ENCODE measurements at places on chromosomes 13 and 19.

DNA sequence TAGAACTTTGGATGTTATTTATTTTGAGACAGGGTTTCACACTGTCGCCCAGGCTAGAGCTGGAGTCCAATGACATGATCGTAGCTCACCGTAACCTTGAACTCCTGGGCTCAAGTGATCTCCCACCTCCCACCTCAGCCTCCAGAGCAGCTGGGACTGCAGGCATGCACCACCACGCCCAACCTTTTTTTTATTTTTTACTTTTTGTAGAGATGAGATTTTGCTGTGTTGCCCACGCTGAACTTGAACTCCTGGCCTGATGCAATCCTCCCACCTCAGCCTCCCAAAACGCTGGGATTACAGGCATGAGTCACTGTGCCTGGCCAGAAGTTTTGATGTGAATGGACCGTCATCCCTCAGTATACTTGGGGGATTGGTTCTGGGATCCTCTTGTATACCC lies 13.7 kb downstream of the ANKRD27 start:
- DNase-seq, result no peak

DNA sequence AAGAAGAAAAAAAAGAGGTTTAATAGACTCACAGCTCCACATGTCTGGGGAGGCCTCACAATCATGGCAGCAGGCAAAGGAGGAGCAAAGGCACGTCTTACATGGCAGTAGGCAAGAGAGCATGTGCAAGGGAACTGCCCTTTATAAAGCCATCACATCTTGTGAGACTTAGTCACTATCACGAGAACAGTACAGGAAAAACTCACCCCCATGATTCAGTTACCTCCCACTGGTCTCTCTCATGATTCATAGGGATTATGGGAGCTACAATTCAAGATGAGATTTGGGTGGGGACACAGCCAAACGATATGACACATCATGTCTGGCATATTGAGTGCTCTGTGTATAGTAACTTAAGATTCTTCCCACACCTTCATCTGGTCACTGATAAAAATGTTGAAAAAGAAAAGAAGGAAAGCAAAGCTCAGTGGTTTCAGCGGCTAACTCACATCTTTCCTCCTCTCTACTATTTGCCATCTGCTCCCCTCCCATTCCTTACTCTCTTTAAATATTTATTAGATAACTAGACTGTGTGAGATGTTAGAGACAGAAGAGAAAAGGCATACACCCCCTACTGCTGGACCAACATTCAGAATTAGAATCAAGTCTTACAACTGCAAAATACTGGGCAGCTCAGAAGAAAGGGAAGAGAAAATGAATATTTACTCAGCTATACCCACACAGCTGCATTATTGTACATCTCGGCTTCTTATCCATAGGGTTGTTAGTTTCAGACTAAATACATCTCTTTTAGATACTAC lies 60.1 kb upstream of the AKAP11 start:
- DNase-seq, result no peak

DNA sequence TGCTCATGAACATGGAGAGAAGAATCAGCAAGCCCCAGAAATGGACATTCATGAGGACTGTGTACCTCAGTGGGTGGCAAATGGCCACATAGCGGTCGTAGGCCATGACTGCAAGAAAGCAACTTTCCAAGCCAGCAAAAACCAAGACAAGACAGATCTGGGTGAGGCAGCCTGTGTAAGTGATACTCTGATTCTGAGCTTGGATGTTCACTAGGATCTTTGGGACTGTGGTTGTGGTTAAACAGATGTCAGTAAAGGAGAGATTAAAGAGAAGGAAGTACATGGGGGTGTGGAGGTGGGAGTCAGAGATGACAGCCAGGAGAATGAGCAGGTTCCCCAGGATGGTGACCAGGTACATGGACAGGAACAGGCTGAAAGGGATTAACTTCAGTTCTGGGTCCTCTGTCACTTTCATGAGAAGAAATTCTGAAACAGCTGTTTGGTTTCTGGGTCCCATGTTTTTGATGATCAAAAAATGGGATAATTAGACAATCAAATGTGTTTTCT lies at the start of gene OR7G1:
Gene OR7G1 (minus strand): TSS at position 457 of the 507 bp plus-strand sequence. CDS start 0 bp downstream, at position 457.
- DNase-seq, result no peak

- DNase-seq, result no peak
These were observed 111.0 kb downstream of the HSPH1 start for GRCh38 chr13:31050486-31051400.

GRCh38 chr19:9552536-9553274 lies 14.3 kb upstream of the ZNF426 start:
- no peak for DNase-seq

GRCh38 chr13:105952973-105953290 lies 582.5 kb downstream of the EFNB2 start:
- DNase-seq, result no peak

DNA sequence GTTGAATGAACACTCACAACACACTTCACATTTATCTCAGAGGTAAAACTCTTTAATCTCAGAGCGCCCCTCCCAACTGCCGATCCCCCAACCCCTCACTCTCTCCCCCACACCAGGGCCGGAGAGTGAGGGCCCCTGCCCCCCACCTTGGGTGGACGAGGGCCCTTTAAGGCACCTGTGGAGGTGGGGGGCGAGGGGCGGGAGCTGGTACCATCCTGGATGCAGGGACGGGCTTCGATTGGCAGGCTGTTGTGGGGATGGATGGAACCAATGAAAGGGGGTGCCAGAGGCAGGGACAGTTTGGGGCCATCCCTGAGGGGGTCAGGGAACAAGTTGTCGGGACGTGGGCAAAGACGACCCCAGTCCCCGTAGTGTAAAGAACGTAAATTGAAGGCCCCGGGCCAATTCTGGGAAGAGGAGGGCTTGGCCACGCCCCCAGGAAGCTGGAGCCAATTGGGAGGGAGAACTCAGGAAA lies 1.7 kb upstream of the PNKP start:
- DNase-seq, result no peak

GRCh38 chr13:109764045-109764444 lies 22.3 kb downstream of the IRS2 start:
- DNase-seq, result no peak

GRCh38 chr19:3516675-3517207 lies 10.6 kb downstream of the FZR1 start:
- DNase-seq, result no peak

DNA sequence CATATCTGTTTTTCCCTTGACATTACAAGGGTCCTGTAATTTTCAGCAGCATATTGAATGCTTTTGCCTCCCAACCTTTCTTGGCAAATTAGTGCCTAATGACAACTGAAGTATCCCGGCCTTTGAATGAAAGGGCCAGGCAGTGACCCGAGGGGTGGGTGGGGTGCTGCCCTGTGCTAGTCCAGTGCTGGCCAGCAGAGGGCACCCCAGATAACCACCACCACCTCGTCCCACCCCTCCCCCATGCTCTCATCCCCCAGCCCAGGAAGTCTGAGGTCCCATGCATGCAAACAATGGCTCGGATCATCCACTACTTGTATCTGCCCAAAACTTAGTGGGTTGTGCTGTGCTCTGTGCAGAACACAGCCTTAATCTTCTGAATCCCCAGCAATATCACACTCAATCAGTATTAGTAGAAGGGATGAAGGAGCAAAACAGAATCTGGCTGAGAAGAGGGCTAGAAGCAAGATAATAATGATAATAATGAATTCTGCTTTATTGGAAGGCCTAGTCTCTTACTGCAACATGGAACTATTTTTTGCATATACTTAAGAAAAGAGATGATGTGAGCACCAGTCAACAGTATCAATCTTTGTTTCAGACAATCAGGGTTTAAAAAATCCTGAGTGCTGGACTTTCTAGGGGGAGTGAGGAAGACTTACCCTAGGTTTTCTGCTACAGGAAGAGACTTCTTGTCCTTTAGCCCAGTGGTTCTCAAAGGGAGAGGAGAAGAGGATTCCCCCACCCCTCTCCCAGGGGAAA lies 3.8 kb downstream of the ATP12A start:
- DNase-seq, result no peak

GRCh38 chr13:89852570-89852969 lies 1494.9 kb upstream of the MIR17HG start:
- DNase-seq, result no peak

DNA sequence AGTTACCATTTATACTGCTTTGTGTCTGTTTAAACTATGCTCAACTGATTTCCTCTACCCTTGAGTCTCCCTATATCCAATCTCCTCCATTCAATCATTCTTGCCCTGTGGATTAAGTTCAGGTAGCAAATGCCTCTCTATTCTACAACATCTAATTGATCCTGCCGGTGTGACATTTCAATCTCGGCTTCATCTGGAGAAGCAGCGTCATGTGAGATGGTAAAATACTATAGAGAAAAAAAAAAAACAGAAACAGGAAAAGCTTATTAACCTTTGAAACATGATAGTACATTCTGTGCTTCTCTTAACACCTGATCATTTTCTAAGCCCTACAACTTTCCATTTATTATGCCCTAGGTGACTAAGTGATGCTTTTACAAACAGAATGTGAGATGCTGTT lies 89.4 kb downstream of the KCTD12 start:
- DNase-seq, result no peak

DNA sequence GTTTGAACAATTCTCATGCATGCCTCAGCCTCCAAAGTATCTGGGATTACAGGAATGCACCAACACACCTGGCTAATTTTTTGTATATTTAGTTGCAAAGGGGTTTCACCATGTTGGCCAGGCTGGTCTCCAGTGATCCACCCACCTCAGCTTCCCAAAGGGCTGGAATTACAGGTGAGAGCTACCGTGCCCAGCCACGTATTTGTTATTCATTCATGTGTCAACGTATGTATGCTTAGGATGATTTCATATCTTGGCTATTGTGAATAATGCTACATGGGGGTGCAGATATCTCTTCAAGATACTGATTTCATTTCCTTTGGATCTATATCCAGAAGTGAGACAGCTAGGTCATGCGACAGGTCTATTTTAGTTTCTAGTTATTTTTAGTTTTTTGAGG lies 113.4 kb downstream of the TSHZ3 start:
- no peak for DNase-seq

GRCh38 chr19:11079999-11080398 lies 9.3 kb upstream of the LDLR start:
- DNase-seq, result no peak

GRCh38 chr13:47459512-47459911 lies 541.6 kb downstream of the SUCLA2 start:
- DNase-seq, result no peak

GRCh38 chr19:38278751-38279150 lies 14.4 kb downstream of the SPINT2 start:
- no peak for DNase-seq

DNA sequence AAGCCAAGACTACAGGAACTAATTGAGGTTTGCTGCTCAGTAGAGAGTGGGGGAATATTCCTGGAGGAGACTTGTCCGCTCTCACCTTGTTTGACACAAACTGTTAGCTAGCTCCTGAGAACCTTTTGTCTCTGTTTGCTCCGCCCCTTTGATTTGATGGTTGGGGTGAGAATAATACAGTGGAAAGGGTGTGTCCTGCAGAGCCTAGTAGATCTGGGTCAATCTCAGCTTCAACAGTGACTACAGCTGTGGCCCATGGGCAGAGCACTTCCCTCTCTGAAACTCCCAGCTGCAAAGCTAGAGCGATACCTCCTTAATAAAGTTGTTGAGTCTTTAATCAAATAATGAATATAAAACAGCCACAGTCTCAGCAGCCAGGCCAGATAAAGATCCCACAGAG lies 576.7 kb downstream of the DIAPH3 start:
- DNase-seq, result no peak

- DNase-seq, result no peak
These were observed 14.3 kb downstream of the IGSF23 start for GRCh38 chr19:44627631-44628030.

GRCh38 chr13:97502706-97503105 lies 68.7 kb downstream of the RAP2A start:
- no peak for DNase-seq

DNA sequence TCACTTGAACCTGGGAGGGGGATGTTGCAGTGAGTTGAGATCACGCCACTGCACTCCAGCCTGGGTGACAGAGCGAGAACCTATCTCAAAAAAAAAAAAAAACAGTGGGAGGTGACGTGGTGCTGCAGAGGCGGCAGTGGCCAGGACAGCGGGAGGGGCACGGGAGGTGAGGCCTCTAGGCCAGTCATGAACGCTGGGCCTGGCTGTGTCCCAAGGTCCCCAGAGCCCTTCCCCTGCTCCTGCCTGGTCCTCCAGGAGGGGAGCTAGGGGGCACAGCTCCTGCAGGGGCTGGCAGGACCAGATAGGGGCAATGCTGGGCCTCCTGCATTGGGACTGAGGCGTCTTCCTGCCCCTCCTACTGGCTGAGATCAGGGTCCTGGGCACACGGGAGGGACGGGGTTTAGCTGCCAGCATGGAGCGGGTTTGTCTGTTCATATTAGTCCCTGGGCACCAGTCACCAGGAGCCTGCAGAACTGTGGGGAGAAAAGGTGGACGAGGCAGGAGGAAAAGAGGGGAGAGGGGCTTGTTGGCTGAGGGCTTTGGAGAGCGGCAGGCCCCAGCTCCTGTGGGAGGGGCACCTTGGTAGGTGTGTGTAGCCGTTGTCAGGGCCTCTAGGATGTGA lies 4.5 kb downstream of the MAP2K7 start:
- DNase-seq, result no peak

DNA sequence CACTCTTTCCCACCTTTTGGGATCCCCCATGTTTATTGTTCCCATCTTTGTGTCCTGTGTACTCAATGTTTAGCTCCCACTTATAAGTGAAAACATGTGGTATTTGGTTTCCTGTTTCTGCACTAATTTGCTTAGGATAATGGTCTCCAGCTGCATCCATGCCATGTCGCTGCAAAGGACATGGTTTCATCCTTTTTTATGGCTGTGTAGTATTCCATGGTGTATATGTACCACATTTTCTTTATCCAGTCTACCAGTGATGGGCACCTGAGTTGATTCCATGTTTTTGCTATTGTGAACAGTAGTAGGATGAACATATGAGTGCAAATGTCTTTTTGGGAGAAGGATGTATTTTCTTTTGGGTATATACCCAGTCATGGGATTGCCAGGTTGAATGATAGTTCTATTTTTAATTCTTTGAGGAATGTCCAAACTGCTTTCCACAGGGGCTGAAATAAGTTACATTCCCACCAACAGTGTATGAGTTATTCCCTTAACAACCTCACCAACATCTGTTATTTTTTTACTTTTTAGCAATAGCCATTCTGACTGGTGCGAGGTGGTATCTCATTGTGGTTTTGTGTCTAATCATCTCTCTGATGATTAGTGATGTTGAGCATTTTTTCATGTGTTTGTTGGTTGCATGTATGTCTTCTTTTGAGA lies 55.7 kb upstream of the MEDAG start:
- DNase-seq, result no peak

Data from AG09319 (cell line).